Endothelial cell (in vitro differentiated cells): ENCODE measurements at places on chromosomes 16 and 17. TPM values are rescaled to one million over a fixed set of nuclear protein-coding genes. Genes with fewer than 3 reads are reported as not detected.

The CMTM4 gene
- total RNA-seq = 15.5 TPM

The TRIM72 gene
- 0.18 TPM for total RNA-seq

The OTOA gene
- total RNA-seq = not detected

The KRT39 gene
- 0.15 TPM for total RNA-seq

The TMIGD1 gene
- not detected for total RNA-seq

The TUBG2 gene
- total RNA-seq = 19.7 TPM

The HCRT gene
- total RNA-seq = not detected

The ZC3H7A gene
- 84.7 TPM for total RNA-seq

The C16orf54 gene
- not detected for total RNA-seq

The BCAR1 gene
- total RNA-seq = 182 TPM

The SHBG gene
- 0.95 TPM for total RNA-seq

The CDK5RAP3 gene
- total RNA-seq = 156 TPM
